CD4-positive, alpha-beta T cell treated with Interleukin-6 at 100 ng/mL for 8 hours (primary cell): ENCODE measurements at places on chromosomes 1 and 21.

- peak; percentile 50 for DNase-seq
Observed at GRCh38 chr21:34630536-34631143, 15.7 kb upstream of the RCAN1 start.

- DNase-seq, result no peak
Observed at GRCh38 chr1:235442788-235443429, 61.3 kb downstream of the B3GALNT2 start.

GRCh38 chr1:52191395-52191965 lies 49.6 kb downstream of the ZFYVE9 start:
- DNase-seq, result no peak

- no peak for DNase-seq
Observed at GRCh38 chr1:36842448-36842847, 191.9 kb downstream of the GRIK3 start.

DNA sequence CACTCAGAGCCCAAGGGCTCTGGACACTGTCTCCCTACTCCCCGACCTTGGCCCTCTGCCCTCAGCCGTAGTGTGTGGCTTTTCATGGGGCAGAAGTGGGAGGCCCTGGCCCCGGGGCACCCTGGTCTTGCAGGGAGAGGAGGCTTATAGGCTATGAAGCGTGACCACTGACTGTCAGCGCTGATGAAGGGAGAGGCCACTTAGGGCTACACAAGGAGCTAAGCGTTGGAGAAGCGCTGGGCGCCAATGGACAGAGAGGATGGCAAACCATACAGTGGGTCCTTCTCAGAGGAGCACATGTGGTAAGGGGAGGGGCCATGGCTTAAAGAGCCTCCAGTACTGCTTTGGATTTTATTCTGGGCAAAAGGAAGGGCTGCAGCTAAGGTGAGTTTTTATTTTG lies 7.9 kb downstream of the CRABP2 start:
- DNase-seq, result no peak

- no peak for DNase-seq
Observed at GRCh38 chr1:10338047-10338446, 60.8 kb upstream of the PGD start.

- DNase-seq, result no peak
Observed at GRCh38 chr1:226702318-226702956, 36.6 kb downstream of the ITPKB start.

GRCh38 chr1:108560874-108561459 lies 1.1 kb downstream of the EEIG2 start:
- DNase-seq, result peak; percentile 34

DNA sequence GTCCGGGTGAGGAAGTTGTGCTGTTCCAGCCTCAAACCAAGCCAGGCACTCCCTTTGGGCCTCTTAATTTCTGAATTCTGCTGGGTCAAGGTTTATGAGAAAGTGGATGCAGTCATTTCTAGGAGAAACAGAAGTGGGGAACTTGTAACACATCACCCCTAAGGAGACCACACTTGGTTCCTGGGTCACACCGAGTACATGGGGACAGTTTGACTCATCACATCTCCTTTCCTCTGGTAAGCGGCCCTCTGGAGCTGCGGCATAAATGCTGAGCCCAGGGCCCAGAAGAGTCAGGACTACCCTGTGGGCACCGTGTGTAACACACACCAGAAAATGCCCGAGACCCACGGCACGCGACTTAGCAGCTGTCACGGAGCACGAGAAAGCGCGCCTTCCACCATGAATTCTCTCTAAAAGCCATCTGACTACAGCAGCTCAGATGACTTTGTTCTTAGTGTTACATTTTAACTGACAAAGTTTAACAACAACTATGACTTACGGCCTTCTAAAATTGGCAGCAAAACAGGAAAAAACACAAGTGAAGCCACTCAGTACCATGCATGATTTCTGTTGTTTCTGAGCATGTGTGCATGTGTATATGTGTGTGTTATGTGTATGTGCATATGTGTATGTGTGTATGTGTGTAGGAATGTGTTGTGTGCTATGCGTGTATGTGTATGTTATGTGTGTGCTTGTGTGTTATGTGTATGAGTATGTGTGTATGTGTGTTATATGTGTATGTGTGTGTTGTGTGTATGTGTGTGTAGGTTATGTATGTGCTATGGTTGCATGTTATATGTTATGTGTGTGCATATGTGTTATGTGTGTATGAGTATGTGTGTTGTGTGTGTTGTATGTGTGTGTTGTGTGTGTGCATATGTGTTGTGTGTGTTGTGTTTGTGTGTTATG lies 50.8 kb downstream of the TOMM20 start:
- peak; percentile 9 for DNase-seq

DNA sequence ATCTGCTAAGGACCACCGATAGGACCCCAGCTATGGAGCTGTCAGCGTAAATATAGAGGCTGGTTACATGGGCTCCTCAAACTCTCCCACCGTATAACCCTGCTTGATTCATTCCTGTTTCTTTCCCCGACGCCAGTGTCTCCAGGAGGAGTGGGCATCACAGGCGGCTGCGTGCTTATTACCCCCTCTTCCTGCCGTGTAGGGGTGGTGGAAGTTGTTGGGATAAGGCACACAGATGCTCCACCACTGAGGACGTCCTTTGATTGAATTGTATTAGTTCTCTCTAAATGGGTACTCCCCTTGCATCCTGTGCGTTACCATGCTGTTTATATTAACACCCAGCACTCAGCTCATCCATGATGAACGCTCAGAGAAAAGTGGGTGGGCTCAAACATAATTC lies 104.6 kb downstream of the ZBTB18 start:
- DNase-seq, result no peak

DNA sequence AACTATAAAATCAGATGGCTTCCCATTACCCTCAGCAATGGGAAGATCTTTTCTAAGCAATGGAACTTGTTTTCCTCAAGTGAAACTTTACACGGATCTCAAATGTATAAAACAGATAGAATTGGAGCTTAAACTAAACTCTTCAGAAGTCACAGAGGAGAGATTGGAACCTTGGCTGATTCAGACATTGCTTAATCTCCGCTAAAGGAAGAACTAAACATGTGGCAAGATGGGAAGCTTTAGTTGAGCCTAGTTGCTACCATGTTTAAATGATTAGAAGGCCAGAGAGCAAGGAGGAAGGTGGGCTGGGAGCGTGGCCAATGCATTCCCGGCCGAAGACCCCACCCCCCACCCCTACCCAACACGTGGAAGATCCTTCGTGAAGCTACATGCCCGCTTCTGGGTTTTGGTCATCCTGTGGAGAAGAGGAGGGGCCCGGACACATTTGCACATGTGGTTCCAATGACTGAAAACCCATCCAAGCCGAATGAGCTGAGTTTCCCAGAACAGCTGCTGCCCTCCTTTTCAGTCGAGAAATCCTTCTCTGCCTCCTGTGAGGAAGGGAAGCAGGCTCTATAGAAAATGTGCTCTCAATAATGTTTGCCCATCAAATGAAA lies 164.3 kb downstream of the MIS18A start:
- DNase-seq, result no peak

DNA sequence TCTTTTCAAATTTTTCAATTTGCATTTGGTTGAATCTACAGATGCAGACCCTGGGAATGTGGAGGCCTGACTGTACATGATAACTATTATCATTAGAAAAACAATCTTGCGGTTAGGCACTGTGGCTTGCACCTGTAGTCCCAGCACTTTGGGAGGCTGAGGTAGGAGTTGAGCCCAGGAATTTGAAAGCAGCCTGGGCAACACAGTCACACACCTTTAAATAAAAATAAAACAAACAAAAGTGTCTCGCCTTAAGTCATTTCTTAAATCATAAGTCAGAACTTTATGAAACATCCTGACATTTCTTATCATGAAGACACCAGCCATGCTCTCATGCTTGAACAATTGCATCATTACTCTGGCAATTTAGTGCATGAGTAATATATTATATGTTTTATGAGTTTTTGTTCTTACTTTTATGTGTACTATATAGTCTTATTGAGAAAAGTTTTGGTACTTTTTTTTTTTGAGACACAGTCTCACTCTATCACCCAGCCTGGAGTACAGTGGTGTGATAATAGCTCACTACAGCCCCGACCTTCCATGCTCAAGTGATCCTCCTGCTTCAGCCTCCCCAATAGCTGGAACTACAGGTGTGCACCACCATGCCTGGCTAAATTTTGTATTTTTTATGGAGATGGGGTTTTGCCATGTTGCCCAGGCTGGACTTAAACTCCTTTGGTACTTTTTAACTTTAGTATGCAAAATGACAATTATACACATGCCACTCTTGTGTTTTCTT lies 7.8 kb downstream of the TBX19 start:
- no peak for DNase-seq

GRCh38 chr1:67018574-67018973 lies 35.4 kb downstream of the SLC35D1 start:
- DNase-seq, result no peak

- DNase-seq, result no peak
Observed at GRCh38 chr1:238409191-238409850, 518.6 kb upstream of the ZP4 start.

DNA sequence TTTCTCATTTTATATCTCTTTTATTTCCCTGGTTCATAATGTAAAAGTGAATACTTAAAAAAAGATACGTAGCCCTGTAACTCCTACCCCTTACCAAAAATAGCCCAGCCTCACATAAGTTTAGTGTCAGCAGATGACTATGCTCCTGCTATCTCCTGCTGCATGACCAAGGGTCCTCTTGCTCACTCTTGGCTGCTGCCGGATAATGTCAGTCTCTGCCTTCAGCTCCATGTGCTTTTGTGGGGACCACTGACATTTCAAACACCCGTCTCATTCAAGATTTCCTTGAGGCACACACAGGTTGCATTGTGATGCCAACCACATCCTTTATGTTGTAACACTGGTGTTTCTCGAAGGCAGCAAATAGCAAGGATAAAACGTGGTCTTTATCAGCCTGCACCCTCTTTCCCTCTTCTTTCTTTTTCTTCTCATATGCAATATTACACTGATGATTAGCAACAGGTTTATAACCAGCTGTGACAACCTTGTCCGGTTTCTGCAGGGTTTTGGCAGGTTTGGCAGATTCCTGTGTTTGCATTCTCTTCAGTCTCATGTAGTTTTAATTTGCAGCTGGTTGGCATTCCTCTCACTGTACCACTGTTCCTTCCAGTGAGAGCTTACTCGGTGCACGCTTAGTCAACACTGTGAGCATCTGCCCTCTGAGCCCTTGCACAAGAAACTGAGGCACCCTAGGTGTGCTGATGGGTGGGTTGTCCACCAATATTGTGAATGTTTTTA lies 62.2 kb downstream of the ZNF684 start:
- no peak for DNase-seq

DNA sequence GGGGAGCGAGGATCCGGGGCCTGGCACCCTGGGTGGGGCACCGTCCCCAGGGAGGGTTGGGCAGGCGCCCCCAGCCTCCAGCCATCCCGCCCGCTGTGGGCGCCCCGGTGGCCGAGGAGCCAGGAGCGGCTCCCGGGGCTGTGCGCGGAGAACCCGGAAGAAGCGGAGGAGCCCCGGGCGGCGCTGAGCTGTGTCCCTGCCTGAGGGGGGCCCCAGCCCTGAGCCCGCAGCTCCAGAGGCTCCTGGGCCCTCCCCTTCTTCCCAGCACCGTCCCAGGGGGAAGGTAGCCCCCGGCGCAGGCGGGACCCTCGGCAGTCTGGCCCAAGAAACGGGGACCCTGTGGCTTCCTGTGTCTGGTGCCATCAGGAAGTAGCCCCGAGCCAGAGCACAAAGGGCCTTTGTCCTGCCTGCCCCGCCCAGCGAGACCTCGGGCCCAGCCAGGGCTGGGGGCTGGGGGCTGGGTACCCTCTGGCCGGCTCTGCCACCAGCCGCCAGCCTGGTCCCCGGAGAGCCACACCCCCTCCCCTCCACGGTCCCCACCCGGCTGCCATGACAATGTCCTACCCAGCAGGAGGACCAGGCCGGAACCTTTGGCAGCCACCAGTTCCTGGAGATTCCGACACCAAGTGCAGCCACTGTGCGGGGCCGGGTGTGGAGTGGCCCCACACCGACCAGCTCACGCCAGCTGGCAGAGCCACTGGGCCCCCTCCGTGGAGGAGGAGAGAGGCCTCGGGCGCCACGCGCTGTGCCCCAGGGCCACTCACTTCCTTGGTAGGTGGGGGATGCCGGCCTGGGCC lies 15.6 kb upstream of the TTLL10 start:
- no peak for DNase-seq

DNA sequence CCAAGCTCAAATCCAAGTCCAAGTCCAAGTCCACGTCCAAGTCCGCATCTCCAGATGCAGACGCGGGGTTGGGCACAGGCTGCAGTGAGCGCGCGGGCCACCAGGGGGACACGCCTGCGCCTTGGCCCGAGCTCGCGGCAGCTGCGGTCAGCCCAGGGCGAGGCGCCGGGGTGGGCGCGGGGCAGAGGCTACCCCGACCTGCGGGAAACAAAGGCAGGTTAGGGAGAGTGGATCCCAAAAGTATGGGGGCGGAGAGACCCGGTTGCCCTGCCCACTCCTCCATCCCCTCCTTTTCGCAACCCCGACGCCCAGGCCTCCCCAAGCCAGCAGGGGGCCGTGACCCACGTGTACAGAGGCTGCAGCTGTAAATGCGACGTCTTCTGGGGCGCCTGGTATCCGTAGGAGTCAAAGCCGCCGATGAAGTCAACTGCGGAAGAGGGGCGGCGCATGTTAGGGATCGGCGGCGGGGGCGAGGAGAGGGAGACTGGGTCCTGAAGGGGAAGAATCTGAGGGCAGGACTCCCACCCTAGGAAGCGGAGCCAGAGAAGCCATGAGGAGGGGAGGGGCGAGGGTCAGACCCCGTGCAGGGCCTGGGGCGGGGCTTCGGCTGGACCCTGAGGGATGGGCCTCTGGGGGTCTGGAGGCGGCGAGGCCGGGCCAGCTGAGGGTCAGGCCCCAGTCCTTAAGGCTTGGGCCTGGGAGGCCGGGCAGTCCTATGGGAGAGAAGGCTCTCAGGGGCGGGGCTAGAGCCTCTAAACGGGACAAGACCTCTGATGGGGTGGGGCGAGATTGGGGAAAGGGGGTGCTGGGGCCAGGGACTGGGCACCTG lies 58.0 kb downstream of the NKAIN1 start:
- no peak for DNase-seq

DNA sequence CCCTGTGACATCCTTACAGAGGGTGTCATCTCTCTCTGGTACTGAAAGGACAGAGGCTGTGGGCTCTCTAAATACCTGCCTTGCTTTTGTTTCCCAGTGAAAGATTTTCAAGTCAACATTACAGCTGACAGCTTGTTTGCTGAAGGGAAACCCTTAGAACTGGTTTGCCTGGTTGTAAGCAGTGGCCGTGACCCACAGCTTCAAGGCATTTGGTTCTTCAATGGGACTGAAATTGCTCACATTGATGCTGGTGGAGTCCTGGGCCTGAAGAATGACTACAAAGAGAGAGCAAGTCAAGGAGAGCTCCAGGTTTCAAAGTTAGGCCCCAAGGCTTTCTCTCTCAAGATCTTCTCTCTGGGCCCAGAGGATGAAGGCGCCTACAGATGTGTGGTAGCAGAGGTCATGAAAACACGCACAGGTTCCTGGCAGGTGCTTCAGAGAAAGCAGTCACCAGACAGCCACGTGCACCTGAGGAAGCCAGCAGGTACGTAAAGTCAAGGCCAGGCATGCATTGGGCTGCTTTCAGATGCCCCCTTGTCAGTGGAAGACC lies 11.8 kb downstream of the CD101 start:
- no peak for DNase-seq

- DNase-seq, result no peak
Observed at GRCh38 chr1:95139039-95139438, 21.9 kb downstream of the TLCD4 start.

- DNase-seq, result no peak
Observed at GRCh38 chr1:90712915-90713730, 4.0 kb downstream of the BARHL2 start.
